ENCODE measurements at places on chromosomes 13 and 19.

- DNase-seq, result no peak
These were observed 142.2 kb downstream of the SIPA1L3 start for GRCh38 chr19:38049105-38049649.

- DNase-seq, result no peak
These were observed 2.2 kb downstream of the FCER2 start for GRCh38 chr19:7699417-7700401.

DNA sequence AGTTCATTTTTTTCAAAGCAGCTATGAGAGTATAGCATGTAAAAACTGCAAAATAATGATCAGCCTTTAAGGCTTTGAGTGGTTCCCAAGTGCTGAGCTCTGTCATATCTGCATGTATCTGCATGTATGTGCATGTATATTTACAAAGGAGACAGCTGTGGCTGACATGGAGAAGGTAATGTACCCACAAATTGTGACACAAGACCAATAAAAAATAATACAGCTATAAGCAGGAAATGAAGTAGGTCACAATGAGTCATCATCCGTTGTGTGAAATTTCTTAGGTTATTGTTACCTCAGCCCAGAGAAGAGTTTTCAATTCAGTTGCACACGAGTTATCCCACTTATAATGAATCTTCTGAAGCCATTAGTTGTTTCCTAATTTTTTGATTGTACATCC is 60.9 kb upstream of the MED4 start:
- peak; percentile 38 for DNase-seq

- DNase-seq, result no peak
These were observed 10.2 kb upstream of the KPTN start for GRCh38 chr19:47494211-47494547.

DNA sequence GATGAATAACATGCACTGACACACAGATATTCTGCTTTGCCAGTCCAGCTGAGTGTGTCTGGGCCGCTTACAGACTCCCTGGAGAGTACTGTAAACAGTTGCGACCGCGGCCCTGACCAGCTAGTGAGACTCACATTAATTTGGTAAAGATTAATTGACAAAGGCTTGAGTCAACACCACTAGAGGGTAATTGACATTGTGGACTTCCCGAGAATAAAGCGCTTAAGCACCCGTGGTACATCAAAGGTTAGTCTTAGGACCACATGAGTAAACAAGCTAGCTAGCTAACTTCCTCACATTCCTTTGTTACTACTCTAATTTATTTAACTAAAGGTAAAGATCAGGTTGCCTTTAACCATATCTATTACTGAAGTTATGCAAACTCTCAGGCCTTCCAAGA is 624.4 kb upstream of the ARGLU1 start:
- DNase-seq, result no peak

GRCh38 chr19:46179076-46179759 is 31.2 kb downstream of the IGFL2 start:
- DNase-seq, result no peak

DNA sequence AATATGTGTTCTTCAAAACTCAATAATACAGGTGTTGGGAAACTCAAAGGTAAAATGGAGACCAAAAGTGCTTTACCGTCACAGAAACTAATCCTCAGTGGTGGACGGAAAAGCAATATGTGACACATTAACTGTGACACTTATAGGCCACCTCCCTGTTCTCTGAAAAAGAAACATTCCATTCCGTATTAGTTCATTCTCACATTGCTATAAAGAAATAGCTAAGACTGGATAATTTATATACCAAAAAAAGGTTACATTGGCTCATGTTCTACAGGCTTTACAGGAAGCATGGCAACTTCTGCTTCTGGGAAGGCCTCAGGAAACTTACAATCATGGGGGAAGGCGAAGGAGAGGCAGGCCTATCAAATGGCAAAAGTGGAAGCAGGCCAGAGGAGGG is 435.3 kb upstream of the HTR2A start:
- DNase-seq, result no peak

DNA sequence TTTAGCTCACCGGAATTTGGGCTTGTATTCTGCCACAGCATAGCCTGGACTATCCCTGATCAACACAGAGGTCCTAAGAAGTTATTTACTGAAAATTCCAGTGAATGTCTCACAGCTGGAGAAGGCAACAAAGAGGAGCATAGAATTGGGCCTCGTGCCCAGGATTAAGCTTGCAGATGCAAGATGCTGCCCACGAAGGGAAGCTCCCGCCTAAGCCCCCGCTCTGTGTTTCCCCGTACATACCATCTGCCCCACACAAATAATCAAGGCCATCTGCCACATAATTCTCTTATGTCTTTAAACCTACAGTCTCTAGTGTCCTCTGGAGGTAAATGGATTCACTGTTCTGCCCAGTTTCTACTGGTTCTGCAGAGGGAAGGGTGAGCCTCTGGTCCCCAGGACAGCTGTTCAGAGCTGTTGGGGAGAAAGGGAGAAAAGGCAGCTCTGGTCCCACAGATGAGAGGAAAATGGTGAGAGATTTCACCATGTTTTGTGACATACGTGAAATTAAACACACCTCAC is 7.4 kb upstream of the TPP2 start:
- DNase-seq, result no peak

DNA sequence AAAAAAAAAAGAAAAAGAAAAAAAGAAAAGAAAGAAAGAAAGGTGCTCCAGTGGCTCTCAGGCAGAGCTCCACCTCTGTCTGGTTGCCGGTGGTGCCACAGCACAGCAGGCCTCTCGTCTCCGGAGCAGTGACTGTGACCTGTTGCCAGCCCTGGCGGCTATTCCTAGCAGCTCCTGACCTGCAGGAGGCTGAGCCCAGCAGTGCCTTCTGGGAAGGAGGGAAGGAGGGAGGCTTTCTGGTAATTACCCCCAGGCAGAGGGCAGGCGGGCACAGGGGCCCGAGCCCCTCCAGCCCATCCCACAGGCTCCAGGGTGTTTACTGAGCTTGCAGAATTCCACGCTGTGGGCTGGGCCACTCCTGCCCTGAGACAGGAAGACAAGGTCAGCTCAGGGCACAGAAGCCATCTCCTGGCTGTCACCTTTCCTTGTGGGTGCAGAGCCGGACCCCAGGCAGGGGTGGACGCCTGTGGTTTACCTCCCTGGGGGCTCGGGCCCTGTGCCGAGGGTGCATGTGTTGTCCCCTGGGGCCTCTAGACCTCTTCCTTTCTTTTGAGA is 77.9 kb downstream of the GNG7 start:
- DNase-seq, result no peak

GRCh38 chr19:51084505-51084904 is 1.8 kb upstream of the KLK14 start:
- no peak for DNase-seq

DNA sequence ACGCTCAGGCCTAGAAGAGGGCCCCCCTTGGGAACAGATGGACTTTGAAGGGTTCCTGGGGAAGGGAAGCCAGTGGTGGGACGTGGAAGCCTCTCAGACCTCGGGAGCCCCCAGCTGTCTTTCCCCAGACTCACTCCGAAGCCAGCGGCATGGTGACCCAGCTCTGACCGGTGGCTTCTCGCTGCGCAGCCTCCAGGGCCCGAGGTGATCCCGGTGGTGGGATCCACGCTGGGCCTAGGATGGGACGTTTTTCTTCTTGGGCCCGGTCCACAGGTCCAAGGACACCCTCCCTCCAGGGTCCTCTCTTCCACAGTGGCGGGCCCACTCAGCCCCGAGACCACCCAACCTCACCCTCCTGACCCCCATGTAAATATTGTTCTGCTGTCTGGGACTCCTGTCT is 24.6 kb downstream of the HPN start:
- no peak for DNase-seq

DNA sequence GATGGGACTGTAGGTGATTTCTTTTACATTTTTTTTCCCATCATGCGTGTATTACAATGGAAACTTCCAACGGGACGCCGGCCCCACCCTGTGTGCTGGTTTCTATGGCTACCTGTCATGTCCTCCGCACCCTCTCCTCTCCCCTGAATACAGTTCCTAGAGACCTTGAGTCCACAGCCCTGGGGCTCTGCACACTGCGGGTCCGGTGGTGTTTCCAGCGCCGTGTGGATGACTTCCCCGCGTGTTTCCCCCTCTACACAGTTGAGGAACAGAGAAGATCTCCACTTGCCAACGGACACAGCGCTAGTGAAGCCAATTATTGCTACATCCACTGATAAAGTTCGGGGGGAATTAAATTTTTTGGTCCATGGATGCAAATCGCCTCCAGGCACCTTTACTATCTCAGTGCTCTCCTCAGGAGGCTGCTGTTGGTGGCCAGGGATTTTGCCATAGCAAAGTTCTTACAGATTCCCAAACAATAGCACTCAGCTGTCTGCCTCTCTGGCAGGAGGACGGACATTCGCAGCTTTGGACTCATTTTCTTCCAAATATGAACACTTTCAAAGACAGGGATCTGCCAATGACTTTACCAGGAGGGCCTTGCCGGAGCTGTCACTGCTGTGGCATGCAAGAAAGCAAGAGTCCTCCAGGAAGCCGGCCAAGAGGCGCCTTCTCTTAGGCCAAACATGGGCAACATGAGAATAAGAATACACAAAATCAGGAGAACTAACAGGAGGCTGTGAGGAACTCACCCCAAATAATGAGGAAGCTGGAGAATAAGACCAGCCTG is 39.3 kb upstream of the GAS6 start:
- no peak for DNase-seq

DNA sequence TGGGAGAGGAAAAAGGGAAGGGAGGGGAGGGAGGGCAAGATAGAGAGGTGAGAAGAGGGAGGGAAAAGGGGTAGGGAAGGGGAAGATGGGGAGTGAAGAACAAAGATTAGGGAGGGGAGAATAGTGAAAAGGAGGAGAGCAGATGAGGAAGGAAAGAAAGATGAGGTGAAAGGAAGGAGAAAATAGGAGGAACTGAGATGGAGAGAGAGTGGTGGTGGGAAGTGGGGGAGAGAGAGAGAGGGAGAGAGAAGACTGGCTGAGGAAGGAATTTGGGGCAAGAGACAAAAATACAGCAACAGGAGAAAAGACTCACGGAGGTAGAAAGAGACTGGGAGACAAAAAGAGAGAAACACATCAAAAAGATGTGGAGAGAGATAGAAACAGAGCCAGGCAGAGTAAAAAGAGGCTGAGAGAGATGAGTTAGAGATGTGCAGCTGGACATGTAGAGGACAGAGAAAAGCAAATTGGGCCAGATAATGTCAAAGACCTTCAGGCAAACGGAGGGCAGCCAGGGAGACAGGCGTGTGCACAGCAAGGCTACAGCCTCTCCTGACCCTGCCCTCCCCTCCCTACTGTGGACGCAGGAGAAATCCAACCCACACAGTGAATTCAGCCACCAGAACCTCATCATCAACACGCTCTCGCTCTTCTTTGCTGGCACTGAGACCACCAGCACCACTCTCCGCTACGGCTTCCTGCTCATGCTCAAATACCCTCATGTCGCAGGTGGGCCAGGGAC is 49.4 kb upstream of the CYP2B6 start:
- DNase-seq, result no peak

GRCh38 chr13:28755546-28755870 is 36.7 kb upstream of the SLC46A3 start:
- no peak for DNase-seq

- DNase-seq, result no peak
These were observed 81.8 kb downstream of the PAN3 start for GRCh38 chr13:28220166-28220565.

DNA sequence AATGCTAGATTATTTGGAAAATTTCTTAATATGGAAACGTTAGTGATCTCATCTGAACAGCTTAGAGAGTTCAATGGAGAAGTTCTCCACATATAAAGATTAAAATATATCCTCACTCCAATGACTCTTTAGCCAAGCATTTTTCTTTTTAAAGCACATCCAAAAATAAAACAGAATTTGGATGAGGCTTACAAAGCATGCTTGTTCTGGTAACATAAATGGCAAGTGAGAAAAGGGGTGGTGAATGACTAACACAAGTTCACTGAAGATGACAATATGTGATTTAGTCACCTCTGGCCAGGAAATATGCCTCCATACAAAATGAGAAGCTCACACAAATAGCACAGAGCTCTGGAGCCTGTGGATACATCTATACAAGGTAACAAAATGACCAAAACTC is 253.0 kb downstream of the PCDH20 start:
- DNase-seq, result no peak

DNA sequence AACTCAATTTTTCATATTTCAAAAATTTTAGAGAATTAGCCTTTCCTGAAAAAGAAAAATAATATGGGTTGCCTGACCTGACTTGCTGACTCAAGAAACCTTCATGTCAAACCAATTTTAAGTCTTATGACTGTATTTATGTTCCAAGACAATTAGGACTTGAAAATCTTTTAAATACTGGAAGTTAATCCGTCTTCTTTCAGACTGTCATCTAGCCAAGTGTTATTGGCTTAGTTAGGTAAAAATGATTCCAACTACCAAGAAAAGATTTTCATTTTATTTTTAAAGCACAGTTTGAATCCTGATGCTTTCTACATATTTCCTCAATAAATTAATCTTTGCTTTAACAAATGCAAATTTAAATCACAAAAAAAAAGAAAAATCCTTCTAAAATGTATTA is 337.6 kb downstream of the SLITRK6 start:
- no peak for DNase-seq

- DNase-seq, result no peak
These were observed 43.1 kb downstream of the COL4A1 start for GRCh38 chr13:110263888-110264287.

DNA sequence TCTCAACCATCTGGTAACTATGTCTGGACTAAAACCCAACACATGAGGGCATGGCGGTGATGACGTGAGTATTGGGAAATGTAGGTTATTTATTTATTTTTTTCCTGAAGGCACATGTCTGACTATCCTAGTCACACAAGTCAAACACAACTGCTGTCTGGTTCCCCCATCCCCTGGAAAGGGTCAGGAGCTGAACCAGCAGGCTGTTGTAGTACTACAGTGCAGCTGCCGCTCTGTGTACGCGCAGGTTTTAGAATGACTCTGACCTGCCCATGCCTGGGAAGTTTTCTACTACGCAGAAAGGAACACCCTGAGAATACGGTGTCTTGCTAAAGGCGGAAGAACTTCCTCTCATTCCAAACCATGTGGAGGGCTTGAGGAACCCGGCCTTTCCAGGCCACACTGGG is 1.2 kb downstream of the SLC7A1 start:
- DNase-seq, result no peak

GRCh38 chr13:48093588-48093987 is 1.3 kb downstream of the MED4 start:
- DNase-seq, result no peak

DNA sequence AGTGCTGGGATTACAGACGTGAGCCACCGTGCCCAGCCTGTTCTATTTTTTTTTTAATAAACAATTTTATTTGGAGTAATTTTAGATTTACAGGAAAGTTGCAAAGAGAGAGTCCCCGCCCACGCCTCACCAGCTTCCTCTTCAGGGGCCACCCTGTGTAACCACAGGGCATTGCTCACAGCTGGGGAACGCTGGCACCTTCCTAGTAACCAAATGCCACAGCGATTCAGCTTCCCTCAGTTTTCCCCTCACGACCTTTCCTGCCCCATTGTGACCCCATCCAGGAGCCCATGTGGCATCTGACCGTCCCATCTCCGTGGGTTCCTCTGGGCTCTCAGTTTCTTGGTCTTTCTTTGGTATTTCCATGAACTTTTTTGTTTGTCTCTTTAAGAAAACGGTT is 83.9 kb downstream of the GNG7 start:
- DNase-seq, result peak; percentile 62

All from HCT116 (cell line).